ENCODE measurements at places on chromosomes 13 and 19.

- DNase-seq: no peak
These were observed 71.4 kb downstream of the ALOX5AP start for GRCh38 chr13:30806784-30807183.

DNA sequence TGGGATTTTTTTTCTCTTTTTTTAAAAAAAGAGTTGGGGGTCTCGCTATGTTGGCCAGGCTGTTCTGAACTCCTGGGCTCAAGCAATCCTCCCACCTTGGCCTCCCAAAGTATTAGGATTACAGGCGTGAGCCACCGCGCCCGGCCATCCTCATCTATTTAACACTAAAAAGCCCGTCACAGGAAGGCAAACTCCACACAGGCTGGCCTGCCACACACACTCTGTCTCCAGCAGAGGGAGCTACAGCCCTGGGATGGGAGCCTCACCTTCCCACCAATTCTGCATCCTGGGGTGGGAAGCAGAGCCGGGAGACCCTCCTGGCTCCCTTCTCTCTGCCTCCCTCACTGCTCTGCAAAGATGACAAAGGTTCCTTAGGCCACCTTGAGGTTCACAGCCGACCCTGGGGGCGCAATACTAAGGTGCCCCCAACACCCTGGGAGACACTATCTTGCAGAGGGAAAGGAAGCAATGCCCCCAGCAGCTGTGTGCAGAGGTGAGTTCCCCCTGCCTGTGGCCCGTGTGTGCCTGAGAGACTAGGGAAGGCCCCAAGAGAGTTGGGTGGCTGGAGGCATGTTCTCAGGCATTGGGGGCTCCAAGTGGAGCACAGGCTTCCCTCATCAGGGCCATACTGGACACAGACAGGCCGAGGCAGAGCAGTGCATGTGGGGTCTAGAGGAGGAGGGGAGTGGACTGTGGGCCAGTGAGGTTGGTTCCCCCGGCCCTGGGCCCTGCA, 27.4 kb upstream of the TIMM44 start:
- peak; percentile 42 for DNase-seq

GRCh38 chr19:34226036-34226435, 28.3 kb upstream of the GARRE1 start:
- DNase-seq: no peak

DNA sequence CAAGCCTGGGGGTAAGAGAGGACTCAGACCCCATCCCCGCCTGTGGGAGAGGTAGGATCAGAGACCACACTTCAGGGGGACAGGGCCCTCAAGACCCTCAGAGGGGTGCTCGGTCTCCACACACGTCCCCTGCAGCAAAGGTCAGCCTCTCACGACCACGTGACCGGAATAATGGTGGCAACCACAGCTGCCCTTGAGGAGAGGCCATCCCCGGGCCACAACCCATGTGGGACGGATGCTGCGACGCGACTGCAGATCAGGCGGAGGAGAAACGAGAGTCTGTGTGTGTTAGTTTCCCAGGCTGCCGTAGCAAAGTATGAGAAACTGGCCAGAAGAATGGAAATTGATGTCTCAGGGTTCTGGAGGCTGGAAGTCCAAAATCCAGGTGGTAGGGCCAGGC, 8.9 kb downstream of the MED25 start:
- no peak for DNase-seq

GRCh38 chr13:48502601-48503319, 30.1 kb downstream of the RCBTB2 start:
- no peak for DNase-seq

DNA sequence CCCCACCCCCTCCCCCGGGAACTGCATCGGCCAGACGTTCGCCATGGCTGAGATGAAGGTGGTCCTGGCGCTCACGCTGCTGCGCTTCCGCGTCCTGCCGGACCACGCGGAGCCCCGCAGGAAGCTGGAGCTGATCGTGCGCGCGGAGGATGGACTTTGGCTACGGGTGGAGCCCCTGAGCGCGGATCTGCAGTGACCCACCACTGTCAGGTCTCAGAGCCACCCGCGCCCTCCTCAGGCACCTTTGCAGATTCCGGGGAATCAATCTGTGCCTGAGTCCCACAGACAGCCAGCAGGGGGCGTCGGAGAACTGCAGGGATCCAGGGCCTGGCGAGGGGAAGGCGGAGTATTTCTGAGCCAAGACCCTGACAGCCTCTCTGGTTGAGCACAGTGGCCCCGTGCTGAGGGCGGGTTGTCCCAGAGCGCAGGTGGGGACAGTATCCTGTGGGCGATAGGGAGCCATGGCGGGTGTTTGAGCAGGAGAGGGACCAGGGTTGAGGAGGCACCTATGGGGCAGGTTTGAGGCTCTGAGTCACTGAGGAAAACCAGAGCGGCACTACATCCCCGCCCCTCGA, 30.4 kb upstream of the CYP4F8 start:
- DNase-seq: peak; percentile 90

- DNase-seq: no peak
These were observed 240.0 kb upstream of the SERP2 start for GRCh38 chr13:44133626-44134025.

DNA sequence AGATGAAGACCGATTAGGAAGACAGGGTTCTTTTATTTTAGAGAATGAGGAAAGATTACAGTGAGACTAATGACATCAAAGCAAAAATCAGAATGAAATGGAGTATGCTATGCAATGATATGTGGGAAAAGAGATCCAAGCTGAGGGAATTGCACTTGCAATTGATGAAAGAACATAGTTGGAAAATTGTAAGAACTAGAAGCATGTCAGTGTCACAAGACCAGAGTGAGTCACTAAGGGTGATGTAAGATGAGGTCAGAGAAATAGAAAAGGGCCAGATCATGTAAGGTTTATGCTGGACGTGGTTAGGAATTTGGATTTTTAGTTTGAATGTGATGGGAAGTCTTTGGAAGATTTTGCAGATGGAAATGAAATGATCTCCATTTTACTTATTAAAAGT, 1937.3 kb downstream of the OLFM4 start:
- DNase-seq: no peak

DNA sequence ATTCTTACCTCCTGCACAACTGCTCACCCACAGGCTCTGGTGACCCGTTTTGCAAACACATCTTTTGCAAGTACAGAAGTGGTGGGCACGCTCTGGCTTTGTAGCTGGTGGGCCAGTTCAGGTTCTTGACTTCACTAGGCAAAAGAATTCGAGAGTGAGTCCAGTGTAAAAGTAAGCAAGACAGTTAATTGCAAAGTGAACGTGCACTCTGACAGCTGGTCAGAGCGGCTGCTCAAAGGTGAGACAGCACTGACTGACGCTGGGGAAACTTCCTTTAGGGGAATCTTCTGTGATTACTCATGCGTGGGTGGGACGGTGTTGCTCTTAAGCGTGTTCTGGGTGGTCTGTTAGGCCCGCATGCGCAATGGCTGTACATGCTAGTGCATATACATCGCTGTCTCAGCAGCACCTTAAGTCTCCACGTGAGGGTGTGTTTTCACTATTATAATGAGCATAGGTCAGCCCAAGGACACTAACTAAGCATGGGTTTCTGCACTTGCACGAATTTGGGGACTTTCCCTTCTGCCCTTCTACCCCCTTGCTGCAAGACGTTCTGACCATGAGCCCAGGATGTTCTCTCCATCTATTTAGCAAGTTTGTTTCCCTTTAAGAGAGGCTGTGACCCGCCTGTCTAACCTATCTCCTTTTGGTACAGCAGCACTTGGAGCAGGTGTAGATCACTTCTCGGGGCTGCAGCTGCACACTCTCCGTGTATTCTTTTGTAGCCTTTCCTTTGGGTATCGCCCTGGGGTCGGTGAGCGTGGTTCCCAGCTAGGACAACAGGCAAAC, 30.2 kb upstream of the CD33 start:
- no peak for DNase-seq

GRCh38 chr19:39212375-39212742, 8.3 kb upstream of the SYCN start:
- peak; percentile 77 for DNase-seq

GRCh38 chr13:107395927-107396662, 819.2 kb downstream of the LIG4 start:
- no peak for DNase-seq

DNA sequence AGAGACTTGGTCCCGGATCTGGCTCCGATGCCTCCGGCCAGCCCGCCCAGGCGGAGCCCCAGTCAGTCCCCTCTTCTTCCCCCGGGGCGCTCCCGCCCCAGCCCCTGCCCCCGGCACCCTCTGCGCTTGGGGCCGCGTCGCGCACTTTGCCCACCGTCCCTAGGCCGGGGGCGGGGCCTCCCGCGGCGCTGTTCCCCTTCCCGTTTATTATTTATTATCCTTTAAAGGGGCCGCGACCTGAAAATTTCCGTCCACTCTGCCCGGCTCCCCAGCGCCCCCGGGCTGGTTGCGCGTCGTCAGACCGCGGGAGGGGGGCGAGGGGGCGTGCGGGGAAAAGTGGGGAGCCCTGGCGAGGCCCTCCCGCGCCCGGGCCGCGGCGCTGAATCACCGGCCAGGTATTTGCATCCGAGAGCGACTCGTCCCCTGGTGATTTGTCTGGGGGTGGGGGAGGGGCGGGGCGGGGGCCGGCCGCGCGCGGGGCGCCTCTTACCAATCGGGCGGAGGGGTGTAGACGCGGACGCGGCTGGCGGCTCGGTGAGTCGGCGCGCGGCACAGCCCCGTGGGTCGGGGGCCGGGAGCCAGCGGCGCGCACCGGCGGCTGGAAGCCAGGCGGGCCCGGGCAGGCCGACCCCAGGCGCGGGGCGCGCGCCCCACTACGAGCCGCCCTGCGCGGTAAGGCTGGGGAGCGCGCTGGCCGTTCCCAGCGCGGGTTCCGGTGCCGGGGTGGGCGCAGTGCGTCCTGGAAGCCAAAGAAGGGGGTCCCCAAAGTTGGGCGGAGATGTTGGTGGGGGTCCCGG, at the start of gene ARID3A:
TSS of gene ARID3A (plus strand) at position 510 of the 797 bp plus-strand sequence. CDS start 3,494 bp downstream, outside the sequence.
- peak; percentile 90 for DNase-seq

DNA sequence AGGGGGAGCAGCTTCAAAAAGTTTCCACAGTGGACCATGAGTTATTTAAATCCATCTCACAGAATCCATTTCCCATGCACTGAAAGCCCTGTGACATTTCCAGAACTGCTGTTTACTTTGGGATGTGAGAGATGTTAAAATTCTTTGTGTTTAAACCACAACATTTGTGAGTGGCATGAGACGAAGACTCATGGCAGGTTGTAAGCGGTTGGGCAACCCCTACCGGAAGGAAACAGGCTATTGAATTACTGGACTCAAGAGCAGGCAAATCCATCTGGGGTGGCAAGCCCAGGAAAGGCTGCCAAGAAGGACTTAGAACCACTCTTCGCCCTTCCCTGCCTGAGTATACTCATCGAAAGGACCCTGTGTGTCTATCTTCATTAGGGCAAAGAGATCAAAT, 22.3 kb upstream of the CLDN10 start:
- no peak for DNase-seq

GRCh38 chr19:944171-944567, 18.3 kb downstream of the ARID3A start:
- no peak for DNase-seq

GRCh38 chr19:19460761-19461265, 54.5 kb downstream of the TSSK6 start:
- DNase-seq: peak; percentile 77

- DNase-seq: no peak
These were observed 2.0 kb downstream of the CAMSAP3 start for GRCh38 chr19:7597689-7598088.

DNA sequence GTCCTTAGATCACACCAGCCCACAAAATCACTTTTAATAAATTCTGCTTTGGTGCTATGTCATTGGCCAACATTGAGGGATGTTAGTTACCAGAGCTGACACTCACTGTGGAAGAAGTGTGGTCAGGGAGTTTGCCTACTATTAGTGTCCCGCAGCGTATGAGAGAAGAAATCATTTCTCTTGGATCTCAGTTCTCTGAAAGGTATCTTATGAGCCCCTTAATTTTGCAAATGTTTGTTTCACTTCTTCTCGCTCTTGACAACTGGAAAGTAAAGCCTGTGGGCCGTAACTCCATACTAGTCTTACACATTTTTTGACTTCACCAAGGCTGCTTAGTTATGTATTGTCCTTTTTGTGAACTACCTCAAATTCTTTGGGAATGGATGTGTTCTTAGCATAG, 80.9 kb downstream of the FLT1 start:
- no peak for DNase-seq

DNA sequence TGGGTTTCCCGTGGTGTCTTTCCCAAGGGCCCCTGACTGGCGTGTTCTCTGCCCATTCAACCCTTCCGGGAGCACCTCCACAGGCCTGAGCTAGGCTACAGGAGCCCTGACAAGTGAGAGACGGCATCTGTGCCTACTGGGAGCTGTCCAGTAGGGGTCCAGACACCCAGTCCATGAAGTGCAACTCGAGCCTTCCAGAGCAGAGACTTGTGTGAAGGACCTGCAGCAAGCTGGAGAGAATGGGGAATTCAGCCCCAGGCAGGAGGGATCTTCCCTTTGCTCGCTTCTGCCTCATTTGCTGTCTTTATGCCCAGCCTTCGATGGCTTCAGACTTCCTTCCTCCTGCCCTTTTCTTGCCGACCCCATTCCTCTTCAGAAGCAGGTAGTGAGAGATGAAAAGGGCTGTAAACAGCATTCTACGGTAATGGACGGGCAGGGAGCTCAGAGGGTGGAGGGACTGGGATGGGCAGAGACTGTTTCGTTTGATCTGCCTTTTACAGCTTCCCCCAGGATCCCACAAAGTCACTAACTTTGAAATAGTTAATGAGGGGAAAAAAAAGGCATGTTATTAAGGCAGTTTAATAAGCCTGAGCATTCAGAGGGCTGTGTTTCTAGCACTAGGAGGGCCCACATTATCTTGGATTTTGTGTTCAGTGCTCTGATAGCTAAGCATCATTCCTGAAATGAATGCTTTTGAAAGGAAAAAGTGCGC, 327.6 kb downstream of the FGF9 start:
- DNase-seq: no peak

DNA sequence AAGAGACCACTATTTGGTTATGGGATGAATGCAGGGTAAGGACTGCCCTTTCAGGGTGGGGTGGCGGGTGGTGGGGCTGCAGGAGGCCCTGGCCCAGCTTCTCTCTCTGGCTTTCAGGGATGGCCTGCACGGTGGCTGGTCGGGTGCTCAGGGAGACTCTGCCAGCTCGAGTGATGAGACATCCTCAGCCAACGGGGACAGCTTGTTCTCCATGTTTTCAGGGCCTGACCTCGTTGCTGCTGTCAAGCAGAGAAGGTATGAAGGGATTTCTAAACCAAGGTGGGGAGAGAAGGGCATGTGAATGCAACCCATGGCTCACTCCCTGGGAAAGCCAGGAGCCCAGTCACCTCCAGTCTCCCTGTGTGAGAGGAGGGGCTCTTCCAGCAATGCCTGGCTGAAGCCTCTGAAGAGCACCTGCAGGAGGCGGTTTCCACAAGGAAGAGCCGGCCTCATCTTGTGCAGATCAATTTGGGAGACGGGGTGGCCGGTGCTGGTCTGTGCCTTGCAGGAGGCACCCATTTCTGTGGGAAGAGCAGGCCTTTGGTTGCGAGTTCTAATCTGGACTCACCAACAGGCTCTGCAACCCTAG, 16.0 kb upstream of the GPI start:
- no peak for DNase-seq
